Panc1 (cell line): ENCODE measurements at places on chromosomes 7 and 10. TPM values are rescaled to one million over a fixed set of nuclear protein-coding genes. Genes with fewer than 3 reads are reported as not detected.

DNA sequence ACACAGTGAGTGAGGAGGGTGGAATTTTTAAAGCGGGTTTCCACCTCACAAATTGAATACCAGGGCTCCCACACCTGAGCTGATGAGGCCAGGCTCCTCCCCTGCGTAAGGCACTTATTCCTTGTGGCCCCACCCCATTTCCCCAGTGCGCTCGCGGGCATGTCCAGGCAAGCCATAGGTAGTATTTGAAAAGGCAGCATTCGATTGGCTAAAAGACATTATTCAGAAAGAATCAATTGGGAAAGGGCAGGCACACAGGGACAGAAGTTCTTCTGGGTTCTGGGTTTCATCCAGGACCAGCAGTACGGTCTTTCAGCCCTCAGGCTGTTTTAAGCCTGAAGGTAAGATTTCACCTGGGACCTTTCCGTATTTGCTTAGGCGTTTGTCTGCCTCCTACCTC, 222.3 kb downstream of the BBS9 start:
- H3K27ac ChIP-seq, result no peak overlapping the region
- no peaks in the 10 kb centered on the region; the same call in 1 of the 2 replicates for H3K27me3 ChIP-seq
- H3K4me3 ChIP-seq, result no peak overlapping the region
- no peaks in the 10 kb centered on the region for H3K36me3 ChIP-seq
- no peaks in the 10 kb centered on the region for H3K4me1 ChIP-seq

DNA sequence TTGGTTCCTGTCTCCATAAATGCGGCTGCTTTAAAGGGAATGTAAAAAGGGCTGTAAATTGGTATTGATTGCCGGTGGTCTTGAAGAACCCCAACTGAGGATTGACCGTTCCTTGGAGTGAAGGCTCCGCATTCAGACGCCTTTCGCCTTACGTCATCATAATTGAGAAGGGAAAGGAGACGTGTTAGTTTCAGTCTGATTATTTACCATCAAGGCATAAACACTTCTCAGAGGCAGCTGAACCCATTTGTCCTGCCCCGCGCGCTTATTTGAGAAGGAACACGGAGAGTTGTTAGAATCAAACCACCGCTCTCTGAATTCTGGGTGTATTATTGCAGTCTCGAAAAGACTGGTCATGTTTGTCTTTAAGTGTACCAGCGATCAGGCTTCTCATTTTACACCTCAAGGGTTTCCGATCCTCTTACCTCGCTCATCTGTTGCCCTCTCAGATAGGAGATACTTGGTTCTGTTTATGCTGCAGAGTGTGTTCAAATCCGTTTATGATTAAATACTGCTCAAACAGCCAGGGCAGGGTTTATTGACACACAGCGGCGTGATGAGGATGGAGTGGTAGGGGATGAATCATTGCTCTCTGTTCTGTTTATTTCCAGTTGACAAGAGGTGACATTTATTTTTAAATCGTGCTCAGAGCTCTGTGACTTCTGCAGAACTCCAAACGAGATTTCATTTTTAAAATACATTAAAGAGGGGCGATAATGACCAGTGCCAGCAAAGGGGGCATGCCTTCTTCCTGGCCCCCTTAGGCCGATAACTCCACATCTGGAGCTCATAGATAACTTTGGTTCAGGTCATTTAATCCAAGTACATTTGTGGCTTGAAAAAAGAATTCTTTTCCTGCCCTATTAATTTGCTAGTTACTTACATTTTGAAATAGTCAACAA, 30.4 kb downstream of the FOXK1 start:
- no peaks in the 10 kb centered on the region for H3K36me3 ChIP-seq
- no peak overlapping the region for H3K4me3 ChIP-seq
- peaks cover 11% of the 10 kb centered on the region for H3K4me1 ChIP-seq
- 0 out of 2 replicates have a peak overlapping the region, but pooled peaks have one; percentile 7 for H3K27ac ChIP-seq
- no peaks in the 10 kb centered on the region for H3K27me3 ChIP-seq
- DNase-seq, result peak; percentile 60

Gene OPN4
- not detected for total RNA-seq

DNA sequence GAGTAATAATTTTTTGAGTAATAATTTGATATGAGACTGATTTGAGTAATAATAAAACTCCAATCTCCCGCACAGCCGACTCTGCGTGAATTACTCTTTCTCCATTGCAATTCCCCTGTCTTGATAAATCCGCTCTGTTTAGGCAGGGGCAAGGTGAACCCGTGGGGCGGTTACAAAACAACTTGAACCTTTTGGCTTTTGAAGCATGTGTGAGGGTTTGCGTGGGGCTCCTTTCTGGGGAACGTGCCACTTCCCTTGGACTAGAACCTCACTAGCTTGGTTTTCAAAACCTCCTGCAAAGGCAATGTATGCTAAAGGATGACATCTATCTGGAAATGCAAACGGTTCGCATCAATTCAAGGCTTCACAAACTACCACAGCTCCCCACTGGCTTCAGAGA, 1.5 kb downstream of the CRPPA start:
- no peak for DNase-seq
- H3K4me3 ChIP-seq, result peak overlapping the region; percentile 65
- H3K4me1 ChIP-seq, result peaks cover 11% of the 10 kb centered on the region
- no peaks in the 10 kb centered on the region for H3K36me3 ChIP-seq
- H3K27me3 ChIP-seq, result no peaks in the 10 kb centered on the region

DNA sequence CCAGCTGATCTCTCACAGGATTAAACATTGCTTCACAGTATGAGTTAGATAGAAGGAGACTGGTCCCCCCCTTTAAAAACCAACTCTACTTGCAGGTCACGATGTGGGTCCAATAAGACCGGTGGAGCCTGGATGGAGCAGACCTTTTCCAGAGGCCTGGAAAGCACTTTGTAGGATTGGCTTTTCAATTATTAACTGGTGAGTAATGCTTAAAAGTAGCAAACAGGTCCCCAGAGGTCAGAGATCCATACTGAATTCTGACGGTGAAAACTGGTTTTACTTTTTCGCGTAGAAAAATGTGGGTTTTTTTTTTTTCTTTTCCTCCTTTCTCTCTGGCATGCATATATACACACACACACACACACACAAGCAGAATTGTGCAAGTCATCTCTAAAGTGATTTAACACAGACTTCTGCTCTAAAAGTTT, 74.9 kb upstream of the OGDHL start:
- no peak overlapping the region for H3K4me3 ChIP-seq
- 0 out of 2 replicates have a peak, but pooled peaks cover 6% of the 10 kb centered on the region for H3K36me3 ChIP-seq
- H3K4me1 ChIP-seq, result no peaks in the 10 kb centered on the region
- DNase-seq, result no peak

- no peak for DNase-seq
- no peaks in the 10 kb centered on the region for H3K27me3 ChIP-seq
- H3K36me3 ChIP-seq, result no peaks in the 10 kb centered on the region
- H3K4me1 ChIP-seq, result no peaks in the 10 kb centered on the region
- no peak overlapping the region for H3K27ac ChIP-seq
Observed at GRCh38 chr7:125661006-125661405, 731.4 kb upstream of the POT1 start.

DNA sequence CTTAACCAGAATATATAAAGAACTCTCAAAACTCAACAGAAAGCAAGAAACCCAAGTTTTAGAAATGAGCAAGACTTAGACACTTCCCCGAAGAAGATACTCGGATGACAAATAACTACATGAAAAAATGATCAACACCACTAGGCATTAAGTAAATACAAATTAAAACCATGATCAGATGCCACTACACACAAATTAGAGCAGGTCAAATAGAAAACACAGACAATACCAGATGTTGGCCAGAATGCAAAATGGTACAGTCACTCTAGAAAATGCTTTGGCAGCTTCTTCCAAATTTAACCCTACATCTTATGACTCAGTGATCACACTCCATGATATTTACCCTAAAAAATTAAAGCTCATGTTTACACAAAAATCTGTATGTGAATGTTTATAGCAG, 18.4 kb downstream of the TMEM176A start:
- H3K4me3 ChIP-seq, result no peak overlapping the region
- DNase-seq, result no peak
- no peaks in the 10 kb centered on the region for H3K36me3 ChIP-seq
- H3K27ac ChIP-seq, result no peak overlapping the region
- H3K27me3 ChIP-seq, result no peaks in the 10 kb centered on the region
- no peaks in the 10 kb centered on the region for H3K4me1 ChIP-seq

DNA sequence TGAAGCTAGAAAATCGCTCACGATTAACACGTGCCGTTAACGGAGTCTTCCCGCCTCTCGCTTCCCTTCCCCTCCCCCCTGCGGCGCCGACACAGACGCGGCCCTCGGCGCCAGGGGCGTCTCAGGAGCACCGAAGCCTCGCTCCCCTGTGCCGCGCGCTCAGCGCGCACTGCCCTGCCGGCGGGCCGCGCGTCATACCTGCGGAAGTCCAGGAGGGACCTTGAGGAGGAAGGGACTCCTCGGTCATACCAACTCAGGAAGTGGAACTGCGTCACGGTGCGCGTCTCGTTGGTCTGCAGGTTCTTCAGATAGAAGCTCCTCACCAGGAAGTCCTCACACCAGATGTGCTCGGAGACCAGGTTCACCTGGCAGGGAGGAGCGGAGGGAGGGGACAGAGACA, 239.6 kb downstream of the DNAJB6 start:
- H3K27me3 ChIP-seq, result no peaks in the 10 kb centered on the region
- H3K4me1 ChIP-seq, result no peaks in the 10 kb centered on the region
- H3K27ac ChIP-seq, result no peak overlapping the region
- no peak for DNase-seq
- no peaks in the 10 kb centered on the region for H3K36me3 ChIP-seq

GRCh38 chr10:34183016-34183796, 631.9 kb downstream of the PARD3 start:
- H3K4me3 ChIP-seq, result no peak overlapping the region
- no peak for DNase-seq
- no peaks in the 10 kb centered on the region for H3K36me3 ChIP-seq
- no peak overlapping the region for H3K27ac ChIP-seq
- no peaks in the 10 kb centered on the region for H3K27me3 ChIP-seq
